ENCODE measurements at places on chromosomes 11 and 22.

GRCh38 chr22:35318346-35319215 lies 18.9 kb downstream of the TOM1 start:
- DNase-seq = no peak

GRCh38 chr11:122105044-122105758 lies 10.8 kb downstream of the BLID start:
- no peak for DNase-seq

DNA sequence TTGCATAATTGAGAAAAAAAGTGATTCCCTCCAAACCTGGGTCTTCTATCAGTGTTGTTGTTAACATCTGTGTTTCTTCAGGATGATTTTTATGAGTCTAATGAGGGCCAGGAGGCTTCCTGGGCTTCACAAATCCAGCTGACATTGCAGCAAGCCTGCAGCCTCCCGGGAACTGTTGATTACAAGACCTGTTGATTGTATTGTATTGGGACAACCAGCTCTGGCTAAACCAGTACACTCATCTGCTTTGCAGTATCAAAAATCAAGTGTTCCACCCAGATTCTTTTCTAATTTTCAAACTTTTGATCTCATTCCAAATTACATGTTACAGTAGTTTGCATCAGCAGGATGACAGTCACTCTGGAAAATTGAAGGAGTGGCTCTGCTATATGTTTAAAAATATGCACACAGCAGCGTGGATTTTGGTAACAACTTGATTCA lies 16.1 kb upstream of the PRSS23 start:
- DNase-seq = no peak

DNA sequence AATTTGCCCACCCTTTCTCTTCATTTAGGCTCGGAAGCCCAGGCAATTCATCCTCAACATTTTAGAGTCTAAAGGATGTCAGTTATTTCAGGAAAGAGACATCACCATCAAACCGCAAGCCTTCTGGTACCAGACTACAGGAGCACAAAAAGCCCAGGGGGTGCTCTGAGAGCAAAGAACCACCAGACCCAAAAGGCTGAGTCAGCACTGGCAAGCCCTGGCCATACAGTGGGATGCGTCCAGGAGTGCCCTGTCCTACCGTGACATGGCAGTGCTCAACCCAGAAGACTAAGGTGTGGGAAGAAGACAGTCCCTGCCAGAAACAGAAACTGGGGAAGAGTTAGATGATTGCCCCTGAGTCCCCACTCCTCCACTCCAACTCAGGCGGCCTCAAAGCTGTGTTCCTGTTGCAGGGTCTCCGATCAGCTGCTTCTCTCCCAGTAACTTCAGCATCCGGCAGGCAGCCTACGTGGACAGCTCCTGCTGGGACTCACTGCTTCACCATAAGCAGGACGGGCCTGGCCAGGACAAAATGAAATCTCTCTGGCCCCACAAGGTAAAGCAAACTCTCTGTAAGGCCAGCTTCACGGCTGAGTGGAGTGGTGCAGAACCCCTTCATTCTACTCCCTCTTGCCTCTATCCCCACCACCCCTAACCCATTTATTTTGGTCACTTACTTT lies 1.5 kb downstream of the PANX3 start:
- DNase-seq = no peak

- DNase-seq = no peak
Measured at GRCh38 chr11:78370406-78371172, 47.0 kb downstream of the GAB2 start.

- DNase-seq = no peak
Measured at GRCh38 chr11:18987454-18988231, 48.4 kb upstream of the MRGPRX1 start.

GRCh38 chr22:31585161-31585859 lies 76.7 kb downstream of the PISD start:
- DNase-seq = no peak

DNA sequence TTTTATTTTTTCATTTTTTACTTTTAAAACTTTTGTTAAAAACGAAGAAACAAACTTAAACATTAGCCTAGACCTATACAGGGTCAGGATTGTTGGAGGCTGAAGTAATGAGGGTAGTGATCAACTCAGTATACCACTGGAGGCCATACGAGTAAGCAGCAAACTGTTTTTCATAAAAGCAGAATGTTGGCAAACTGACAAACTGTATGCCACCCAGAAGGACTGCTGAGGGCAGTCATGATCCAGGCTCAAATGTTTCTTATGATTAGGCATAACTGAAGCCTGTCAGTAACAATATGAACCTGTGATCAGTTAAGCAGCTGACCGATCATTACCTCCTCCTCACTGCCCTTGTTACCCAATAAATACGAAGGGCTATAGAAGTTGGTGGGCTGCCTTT lies 10.2 kb upstream of the SC5D start:
- DNase-seq = no peak
